ENCODE measurements at places on chromosomes 16 and 17.

- DNase-seq, result no peak
These were observed 315.1 kb downstream of the GRIN2A start for GRCh38 chr16:9867176-9867575.

- no peak for DNase-seq
These were observed 28.6 kb upstream of the SPNS3 start for GRCh38 chr17:4405038-4405669.

- peak; percentile 30 for DNase-seq
These were observed 5.9 kb upstream of the UBE2O start for GRCh38 chr17:76458580-76459490.

DNA sequence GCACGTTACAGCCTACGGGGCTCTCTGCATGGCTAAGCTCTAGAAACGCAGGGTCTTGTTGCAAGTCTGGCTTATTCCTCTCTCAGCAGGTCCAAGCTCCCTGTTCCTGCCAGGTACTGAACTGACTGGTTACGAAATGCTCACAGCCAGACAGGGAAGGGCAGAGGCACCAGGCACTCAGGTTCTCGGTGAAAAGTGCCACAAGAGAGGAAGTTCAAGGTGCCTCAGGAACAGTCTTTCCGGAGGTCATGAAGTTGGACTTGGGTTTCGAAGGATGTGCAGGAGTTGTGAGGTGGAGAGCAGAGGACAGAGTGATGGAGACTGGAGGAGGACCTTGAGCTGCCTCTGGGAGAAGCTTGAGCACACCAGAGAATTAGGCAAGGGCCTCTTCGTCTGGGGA is 124.7 kb upstream of the GSE1 start:
- DNase-seq, result no peak

- DNase-seq, result no peak
These were observed 306.8 kb downstream of the FOXL1 start for GRCh38 chr16:86885139-86885538.

DNA sequence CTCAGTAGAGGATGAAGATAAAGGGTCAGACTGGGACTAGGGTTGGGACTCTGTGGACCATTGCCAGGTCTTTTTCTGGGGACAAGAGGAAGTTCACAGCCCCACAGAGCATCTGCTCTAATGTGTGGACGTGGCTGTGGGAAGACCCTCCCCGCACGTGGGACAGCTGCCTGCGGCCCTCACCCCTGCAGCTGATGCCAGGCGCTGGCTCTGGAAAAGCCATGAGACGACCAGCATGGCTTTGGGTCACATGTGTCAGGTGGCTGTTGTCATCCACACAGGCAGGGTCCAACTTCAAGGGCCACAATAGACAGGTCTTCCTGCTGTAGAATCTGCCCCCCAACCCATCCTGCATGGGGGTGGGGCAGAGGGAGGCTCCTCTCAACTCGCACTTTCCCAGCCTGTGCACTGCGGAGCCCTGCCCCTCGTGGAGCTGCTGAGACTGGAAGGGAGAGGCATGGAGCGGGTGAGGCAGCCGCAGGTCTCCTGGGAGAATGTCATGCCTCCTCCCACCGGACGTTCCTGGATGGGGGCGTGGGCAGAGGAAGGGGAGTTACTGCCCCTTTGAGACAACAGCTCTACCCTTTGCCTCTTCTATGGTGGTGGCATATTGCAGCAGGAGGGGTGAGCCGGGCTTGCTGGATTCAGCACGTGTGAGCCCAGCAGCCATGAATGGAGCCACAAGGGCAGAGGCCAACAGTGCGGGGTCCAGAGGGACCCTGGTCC is 53.4 kb downstream of the PIMREG start:
- DNase-seq, result peak; percentile 75

- DNase-seq, result peak; percentile 91
These were observed 15.8 kb downstream of the NOD2 start for GRCh38 chr16:50709061-50709684.

DNA sequence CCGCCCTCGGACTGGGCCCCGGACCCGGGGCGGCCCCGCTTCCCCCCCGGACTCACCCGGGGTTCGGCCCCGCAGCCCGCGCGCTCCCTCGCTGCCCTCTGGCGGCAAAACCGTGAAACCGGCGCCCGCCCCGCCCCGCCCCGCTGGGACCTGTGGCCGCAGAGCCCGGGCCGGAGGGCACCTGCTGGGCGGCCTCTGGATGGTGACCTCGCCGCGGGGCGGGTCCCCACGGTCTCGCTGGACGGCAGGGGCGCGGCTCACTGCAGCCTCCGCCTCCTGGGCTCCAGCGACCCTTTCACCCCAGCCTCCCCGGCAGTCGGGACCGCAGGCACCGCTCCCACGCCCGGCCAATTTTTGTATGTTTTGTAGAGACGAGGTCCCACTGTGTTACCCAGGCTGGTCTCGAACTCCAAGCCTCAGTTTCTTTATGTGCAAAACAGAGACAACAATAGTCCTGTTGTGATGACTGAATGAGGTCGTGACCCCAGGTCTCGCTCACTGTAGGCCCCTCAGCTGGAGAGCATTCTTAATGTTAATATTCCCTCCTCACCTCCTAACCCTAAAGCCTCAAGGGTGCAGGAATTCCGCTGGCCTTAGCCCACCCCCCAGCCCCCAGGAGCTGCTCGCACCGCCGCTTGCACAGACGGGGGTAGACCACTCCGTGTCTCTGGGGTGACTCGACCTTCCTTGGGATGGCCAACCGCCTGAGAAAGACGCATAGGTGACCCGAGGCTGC is 33.7 kb upstream of the RPH3AL start:
- peak; percentile 55 for DNase-seq

DNA sequence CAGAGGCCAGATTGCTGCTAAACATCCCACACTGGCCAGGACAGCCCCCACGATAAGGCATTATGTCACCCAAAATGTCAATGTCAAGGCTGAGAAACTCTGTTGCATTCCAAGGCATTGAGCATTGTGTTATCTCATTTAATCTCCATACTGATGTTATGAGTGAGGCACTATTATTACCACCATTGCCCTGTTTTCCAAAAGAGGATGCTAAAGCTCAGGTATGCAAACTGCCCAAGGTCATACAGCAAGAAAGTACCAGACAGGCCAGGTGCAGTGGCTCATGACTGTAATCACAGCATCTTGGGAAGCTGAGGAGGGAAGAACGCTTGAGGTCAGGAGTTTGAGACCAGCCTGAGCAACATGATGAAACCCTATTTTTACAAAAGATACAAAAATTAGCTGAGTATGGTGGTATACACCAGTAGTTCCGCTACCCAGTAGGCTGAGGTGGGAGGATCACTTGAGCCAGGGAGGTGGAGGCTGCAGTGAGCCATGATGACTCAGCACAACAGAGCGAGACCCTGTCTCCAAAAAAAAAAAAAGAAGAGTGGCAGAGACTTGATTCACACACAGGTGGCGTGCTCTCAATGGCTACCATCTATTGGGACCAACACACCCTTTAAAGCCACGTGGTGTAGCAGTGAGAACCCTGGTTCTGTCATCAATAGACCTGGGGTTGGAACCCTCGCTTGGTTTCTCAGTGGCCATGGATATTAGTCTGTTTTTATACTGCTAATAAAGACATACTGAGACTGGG is 58.8 kb upstream of the GRIN2A start:
- no peak for DNase-seq

- peak; percentile 24 for DNase-seq
These were observed 26.9 kb downstream of the RGS9 start for GRCh38 chr17:65163990-65164495.

- DNase-seq, result no peak
These were observed 58.1 kb downstream of the IQCK start for GRCh38 chr16:19776147-19776546.

- DNase-seq, result peak; percentile 86
These were observed 2.1 kb upstream of the IRX5 start for GRCh38 chr16:54928411-54929089.

DNA sequence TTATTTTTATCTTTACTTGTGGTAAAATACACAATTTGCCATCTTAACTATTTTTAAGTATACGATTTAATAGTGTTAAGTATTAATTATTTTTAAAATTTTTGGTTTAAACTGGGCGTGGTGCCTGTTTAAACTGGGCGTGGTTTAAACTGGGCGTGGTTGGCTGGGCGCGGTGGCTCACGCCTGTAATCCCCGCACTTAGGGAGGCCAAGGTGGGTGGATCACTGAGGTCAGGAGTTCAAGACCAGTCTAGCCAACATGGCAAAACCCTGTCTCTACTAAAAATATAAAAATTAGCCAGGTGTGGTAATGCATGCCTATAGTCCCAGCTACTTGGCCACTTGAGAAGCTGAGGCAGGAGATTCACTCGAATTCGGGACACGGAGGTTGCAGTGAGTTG is 4.0 kb upstream of the CCDC43 start:
- no peak for DNase-seq

GRCh38 chr17:56785405-56785804 is 48.3 kb downstream of the C17orf67 start:
- no peak for DNase-seq

DNA sequence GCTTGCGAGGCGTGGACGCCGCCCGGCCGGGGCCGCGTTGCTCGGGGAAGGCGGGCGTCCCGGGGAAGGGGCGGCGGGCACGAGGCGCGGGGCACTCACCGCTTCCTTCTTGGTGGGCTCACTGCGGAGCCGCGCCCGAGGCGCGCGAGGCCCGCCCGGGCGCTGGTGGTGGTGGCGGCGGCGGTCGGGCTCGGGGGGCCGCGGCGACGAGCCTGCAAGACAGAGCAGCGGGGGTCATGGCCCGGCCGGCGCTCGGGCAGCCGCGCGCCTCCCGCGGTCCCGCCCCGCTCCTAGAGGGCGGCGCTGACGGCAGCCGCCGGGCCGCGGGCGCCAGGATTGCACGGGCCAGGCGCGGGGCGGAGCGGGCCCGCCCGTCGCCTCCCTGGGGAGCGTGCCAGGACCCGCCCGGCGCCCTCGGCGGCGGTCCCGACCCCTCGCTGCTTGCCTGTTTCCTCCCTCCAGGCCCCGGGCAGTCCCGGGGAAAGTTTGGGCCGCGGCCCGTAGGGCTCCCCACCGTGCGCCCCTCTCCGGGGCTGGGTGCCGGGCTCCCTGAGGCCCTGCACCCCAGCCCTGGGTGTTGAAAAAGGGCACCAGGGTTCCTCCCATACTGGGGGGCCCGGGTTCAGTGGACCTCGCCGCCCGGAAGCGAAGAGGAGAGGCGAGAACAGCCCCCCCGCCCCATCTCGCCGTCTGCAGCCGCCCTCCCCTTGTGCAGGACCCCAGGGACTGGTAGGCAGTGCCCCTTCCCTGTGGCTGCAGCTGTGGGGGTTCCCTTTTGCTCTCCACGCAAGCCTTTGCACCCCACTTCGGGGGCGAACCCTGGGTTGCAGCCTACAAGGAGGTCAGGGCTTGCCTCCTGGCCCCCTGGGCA is at the start of gene C16orf74:
TSS of gene C16orf74 (minus strand) at position 270 of the 871 bp plus-strand sequence. CDS start 15,879 bp downstream, outside the sequence.
- DNase-seq, result peak; percentile 87

GRCh38 chr17:73427198-73427597 is 115.4 kb upstream of the CDC42EP4 start:
- no peak for DNase-seq

- no peak for DNase-seq
These were observed 885 bp upstream of the SLC35B1 start for GRCh38 chr17:49708515-49709183.

DNA sequence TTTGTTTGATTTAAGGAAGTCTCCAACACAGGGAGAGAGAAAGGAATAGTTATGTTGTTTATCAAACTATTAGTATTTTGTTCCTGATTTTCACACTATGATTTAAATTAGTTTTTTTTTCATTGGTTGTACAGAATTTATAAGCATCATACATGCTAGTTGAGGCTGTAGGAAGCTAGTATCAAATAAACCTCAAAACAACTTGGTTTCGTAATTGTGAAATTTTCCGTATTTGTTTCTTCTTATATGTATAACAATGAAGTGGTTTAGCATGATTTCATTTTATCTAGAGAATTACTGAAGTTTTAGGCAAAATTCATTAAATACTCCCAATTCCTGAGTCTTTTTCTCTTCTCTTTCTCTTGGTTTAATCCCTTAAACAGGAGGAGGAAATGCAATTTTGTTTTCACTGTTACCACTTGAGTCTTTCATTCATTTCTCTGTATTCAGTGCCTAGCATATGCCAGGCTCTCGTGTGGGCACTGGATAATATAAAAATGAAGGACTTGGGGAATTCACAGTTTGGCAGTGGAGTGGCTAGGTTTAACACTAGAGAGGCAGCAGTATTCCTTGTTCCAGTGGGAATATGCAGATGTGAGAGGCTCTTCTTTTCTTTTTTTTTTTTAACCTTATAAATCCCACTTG is 1.8 kb downstream of the CYLD start:
- DNase-seq, result no peak

- DNase-seq, result no peak
These were observed 21.9 kb downstream of the CNGB1 start for GRCh38 chr16:57949013-57949412.

- no peak for DNase-seq
These were observed 278.9 kb upstream of the FOXF1 start for GRCh38 chr16:86231321-86231995.

DNA sequence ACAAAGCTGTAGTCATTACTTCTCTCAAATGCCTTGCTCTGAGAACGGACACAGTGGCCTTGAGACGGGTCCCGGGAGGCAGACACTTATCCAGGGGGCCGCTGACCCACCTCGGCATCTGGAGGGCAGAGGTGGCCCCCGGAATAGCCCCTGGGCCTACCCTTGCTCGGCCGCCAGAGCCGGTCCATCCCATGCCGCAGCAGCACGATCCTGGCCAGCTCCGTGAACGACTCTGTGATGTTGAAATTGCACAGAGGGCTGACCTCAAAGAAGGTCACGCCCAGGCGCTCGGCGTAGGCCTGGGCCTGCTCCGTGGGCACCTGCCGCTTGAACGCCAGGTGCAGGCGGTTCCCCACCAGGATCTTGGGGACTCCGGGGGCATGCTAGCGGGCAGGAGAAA is 10.1 kb upstream of the WDR45B start:
- no peak for DNase-seq

GRCh38 chr17:82283208-82283749 is 9.8 kb upstream of the CSNK1D start:
- peak; percentile 89 for DNase-seq

- no peak for DNase-seq
These were observed 35.1 kb upstream of the SREBF1 start for GRCh38 chr17:17871913-17872312.

GRCh38 chr16:65667011-65667578 is 545.2 kb upstream of the CDH11 start:
- peak; percentile 20 for DNase-seq

Data from NB4 (cell line).